ENCODE measurements at places on chromosomes 11 and 22.

GRCh38 chr11:86688398-86689179 lies 16.2 kb upstream of the ME3 start:
- no peak for DNase-seq

DNA sequence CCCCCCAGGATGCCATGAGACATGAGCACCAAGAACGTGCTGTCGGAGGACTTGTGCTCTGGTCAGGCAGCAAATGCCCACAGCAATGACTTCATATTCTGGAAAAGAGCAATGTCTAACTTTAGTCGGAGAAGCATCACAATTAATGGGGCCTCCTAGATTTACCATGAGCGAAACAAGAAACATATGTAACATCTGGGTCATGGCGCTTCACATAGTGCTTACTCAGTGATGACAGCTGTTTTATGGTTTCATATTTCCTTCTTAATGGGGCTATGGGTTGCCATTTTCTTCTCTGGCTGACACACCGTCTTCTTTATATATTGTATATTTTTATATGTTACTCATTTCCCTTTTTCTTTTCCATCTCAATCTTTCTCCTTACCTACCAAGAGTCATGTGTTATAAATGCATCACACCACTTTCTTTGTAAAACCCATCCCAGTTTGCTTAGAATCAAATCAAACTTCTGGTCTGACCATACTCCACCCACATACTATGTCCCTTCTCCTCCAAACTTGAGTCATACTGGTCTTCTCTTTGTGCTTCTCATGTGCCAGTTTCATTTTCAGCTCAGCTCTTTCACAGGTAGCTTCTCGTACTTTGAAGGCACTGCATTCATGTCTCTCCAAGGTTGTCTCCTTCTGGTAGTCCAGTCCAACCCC lies 9.4 kb upstream of the CASP12 start:
- DNase-seq, result no peak

DNA sequence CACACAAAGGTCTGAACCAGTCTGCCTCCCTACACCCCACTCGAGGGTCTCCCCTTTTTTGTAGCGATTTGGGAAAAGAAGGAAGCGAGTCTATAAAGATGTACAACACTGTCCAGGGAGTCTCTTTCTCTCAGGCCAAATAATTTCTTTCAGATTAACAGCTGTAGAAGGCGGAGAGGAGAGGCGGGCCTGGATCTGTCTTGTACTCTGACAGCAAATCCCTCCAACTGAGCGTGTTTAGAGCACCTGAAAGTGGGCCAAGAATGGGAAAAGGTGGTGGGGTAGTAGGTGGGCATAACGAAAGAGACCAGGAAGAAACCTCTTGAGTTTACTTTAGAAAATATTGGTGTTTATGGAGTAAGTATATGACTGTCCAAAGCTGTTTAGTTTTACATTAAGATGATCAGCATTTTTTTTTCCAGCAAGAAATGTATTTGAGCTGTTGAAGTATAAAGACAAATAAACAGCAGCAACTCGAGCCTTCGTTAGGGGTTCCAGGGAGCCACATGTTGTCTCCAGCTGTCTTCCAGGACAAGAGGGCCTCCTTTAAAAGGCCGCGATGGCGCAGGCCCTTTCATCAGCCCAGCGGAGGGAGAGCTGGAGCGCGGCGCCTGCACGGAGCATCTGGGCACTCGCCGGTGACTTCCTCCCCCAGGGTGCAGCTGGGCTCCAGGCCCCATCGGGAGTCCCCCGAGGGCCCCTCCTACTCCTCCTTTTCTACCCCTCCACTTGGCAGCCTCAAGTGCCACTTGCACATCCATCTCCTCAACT lies 34.9 kb downstream of the SCUBE1 start:
- DNase-seq, result no peak

DNA sequence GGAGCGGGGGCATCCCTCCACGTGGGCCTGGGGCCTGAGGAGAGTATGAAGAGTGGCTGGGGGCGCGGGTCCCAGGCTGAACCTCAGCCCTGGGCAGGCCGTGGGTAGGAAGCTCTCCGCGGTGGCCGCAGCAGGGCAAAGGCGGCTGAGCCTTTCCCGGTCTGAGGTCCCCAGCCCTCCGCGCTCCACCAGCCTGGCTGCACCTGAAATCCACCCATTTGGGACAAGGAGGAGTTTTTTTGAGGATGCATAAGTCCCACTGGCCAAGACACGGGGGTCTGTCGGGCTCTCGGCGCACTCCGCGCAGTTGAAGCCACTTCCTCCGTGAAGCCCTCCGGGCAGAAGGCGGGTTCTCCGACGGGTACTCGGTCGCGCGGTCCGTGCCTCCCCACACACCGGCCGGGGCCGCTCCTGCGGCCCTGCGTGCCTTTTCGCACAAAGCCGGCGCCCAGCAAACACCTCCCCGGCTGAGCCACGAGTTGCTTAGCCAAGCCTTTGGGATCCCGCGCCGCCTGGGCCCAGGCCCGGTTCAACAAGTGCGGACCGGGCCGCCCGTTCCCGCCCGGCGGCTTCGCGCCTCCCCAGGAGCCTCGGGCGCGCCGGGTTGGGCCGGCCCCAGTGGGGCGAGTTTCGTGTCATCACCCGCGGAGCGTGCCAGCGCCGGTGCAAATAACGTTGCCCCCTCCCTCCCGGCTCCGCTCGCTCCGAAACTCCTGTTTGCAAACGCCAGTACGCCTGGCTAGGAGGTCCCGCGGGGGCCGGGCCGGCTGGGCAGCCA lies 666 bp upstream of the OVOL1 start:
- no peak for DNase-seq

- no peak for DNase-seq
Measured at GRCh38 chr22:29201782-29202181, 3.9 kb upstream of the EMID1 start.

DNA sequence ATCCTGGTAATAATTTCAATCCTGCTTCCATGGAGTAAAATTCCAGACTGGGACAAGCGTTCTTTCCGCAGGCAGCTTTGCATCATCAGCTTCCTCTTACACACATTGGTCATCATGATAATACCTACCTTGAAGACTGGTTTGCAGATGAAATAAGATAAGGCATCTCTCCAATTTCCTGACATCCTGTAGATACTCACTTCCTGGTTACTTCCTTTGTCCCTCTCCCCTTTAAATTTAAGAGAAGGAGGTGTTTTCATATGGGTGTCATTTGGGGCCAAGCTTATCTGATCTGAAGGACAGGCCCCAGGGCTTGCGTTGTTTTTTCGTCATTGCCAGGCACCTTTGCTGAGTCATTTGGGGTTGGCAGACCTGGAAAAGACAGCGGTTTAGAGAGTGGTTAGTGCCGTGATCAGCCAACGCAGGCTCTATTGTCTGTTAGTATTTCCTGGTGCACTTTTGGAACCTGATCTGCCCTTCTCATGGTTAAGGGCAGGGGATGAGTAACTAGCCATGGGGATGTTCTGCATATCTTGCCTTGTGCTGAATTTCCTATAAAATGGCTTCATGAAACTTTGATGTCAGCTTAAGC lies 24.1 kb downstream of the GRAMD1B start:
- no peak for DNase-seq

- DNase-seq, result no peak
Measured at GRCh38 chr11:36213393-36213840, 75.8 kb downstream of the COMMD9 start.

- DNase-seq, result no peak
Measured at GRCh38 chr22:50008151-50009040, 4.2 kb downstream of the IL17REL start.

- DNase-seq, result no peak
Measured at GRCh38 chr11:117941163-117941707, 12.0 kb upstream of the TMPRSS13 start.

GRCh38 chr22:28435982-28436381 lies 243.7 kb downstream of the TTC28 start:
- no peak for DNase-seq

DNA sequence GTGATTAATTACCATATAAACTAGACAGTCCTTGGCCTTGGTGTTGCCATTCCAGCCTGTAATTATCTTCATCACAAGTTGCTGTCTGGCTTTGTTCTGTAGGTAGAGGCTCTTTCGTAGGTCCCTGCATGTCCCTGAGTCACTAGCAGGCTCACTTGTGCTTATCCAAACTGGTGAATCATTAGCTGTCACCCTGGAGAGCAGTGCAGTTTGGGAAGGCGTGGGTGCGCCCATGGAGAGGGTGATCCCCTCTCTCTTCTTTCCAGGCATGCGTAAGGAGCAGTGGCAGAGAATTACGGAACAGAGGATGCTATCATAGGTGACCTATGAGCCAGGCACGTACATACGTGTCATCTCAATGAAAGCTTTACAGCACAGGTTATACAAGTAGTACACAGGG lies 11.0 kb upstream of the EHF start:
- DNase-seq, result no peak

GRCh38 chr22:49727191-49727880 lies 100.3 kb downstream of the BRD1 start:
- DNase-seq, result no peak

DNA sequence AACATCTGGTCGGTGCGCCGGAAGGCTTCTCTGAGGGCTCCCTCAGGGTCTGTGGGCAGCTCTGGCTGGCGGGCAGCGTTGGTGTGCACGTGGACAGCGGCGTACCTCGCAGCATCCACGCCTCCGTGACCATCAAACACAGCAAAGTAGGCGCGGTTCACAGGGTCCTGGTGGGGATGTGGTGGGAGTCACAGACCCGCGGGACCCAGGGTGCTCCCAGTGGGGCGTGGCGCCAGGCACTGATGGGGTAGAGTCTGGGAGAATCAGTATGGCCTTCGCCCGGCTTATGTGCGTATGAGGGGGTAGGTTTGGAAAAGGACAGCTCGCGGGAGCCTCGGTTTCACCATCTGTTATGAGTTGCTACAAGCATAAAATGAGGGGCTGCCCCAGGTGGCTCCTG lies 19.2 kb downstream of the PPM1F start:
- DNase-seq, result no peak

DNA sequence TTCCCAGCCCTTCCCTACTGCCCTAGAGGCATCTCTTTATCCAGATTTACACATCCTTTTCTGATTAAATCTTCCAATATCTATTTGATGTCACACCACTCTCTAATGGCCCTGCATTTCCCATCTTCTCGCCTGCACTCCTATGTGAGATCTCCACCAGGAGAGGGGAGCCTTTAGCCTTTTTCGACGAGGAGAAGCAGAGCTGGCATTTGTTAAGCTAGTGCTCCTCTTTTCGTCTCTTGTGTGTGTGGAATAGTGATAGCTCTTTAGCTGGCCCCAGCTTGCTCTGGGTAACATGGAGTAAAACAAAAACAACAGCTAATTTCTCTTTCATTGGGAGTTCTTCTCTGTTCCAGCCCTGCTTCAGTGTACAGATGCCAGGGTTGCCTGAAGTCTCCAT lies 536.5 kb downstream of the NTM start:
- no peak for DNase-seq
